ENCODE measurements at places on chromosomes 11 and 22. TPM values are rescaled to one million over a fixed set of nuclear protein-coding genes. Genes with fewer than 3 reads are reported as not detected.

DNA sequence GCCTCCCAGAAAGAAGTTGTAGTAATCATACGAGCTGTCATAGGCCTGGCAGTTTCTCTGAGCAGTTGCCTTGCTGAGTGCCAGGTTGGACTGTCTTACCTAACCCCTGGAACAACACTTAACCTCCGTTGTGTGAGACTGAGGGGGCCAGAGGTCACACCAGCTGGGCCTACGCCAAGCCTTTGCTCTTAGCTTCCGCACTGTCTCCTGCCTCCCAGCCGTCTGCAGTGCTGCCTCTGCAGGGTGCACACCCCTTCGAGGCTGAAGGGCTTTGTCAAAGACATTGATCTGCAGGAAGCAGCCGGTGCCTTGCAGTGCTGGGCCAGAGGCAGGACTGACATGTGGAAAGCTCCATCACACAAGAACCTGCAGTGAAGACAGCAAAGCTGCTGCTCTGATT is 16.7 kb downstream of the TAB1 start:
- no peak for DNase-seq

- no peak for DNase-seq
Measured at GRCh38 chr22:46401370-46401769, 65.9 kb downstream of the TRMU start.

DNA sequence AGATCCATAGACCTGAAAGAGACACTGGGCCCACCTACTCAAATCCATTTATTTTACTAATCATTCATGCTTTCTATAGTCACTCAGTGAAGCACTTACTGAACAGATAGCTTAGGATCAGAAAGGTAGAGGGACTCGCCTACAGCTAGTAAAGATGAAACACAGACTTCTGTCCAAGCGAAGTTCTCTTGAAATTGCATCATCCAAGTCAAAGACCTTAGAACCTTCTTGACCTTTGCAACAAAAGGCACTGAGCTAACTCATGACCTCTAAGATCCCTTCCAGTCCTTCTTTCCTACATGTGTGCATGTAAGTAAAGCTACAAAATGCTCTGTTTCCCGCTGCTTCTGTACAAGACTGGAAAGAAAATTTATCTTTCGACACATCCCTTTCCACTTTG is 377.6 kb downstream of the LARGE1 start:
- no peak for DNase-seq

MS4A3 gene
- not detected for total RNA-seq

OR52N4 gene
- total RNA-seq = not detected

ARHGAP42 gene
- 10.5 TPM for total RNA-seq

DNA sequence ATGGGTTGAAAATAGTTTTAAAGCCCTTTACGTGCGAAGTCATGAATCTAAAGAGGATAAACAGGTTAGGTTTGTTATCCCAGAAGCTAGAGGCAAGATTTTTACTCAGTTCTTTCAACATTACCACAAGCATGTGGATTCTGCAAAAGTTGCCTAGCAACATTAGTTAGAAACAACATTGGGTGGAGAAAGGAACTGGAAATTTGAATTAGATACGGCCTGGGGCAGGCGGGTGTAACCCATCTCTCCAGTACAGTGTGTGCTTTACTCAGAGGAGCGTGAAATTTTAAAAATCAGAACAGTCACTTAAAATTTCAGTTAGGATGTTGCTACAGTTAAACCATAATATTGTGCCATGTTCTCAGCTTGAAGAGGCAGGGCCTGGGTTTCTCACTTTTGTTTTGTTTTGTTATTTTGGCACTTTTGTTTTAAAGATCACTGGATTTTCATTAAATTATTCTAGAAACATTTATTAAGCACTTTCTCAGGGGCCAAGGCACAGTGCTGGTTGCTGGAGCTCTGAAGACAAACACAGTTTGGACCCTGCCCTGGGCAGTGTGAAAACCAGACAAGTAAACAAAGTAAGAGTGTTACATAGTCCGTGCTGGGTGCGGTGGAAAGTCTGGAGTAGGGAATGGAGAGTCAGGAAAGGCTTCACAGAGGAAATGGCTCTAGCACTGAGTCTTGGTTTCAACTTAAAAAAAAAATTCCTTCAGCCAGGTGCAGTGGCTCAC is 4.4 kb upstream of the WEE1 start:
- DNase-seq = peak; percentile 25

DNA sequence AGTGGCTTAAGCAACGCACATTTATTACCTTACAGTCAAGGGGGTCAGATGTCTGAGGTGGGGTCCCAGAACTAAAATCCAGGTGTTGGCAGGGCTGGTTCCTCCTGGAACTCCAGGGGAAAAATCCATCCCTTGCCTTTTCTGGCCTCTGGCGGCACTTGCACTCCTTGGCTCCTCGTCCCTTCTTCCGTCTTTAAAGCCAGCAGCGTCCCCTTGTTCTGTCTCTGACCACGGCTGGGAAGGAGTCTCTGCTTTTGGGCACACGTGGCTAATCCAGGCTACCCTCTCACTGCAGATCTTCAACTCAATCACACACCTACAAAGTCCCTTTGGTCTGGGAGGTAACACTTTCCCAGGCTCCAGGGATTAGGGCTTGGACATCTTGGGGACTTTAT is 73.5 kb upstream of the WNT7B start:
- DNase-seq = no peak
